H1 (cell line): ENCODE measurements at places on chromosomes 3 and 15.

DNA sequence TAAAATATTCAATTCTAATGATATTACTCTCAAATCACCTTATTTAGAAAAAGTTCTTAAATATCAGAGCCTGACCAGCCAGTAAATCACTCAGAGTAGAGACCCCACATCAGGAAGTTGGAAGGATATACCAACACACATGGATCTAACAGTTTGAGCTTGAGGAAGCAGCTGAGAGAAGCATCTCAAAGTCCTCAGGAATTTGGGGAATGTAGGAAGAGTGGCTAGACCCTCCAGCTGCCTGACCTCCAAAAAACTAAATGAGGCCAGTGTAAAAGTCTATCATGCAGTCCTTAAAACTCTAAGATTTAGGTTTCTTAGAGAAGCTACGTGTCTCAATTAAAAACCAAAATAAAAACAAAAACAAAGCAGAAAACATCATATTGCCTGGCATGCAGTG is 55.4 kb downstream of the SETD2 start:
- peaks cover 2% of the 10 kb centered on the region; the same call in 1 of the 2 replicates for H3K4me1 ChIP-seq
- no peak for DNase-seq
- 0 out of 2 replicates have a peak, but pooled peaks cover 3% of the 10 kb centered on the region for H3K36me3 ChIP-seq
- H3K27me3 ChIP-seq: no peaks in the 10 kb centered on the region

DNA sequence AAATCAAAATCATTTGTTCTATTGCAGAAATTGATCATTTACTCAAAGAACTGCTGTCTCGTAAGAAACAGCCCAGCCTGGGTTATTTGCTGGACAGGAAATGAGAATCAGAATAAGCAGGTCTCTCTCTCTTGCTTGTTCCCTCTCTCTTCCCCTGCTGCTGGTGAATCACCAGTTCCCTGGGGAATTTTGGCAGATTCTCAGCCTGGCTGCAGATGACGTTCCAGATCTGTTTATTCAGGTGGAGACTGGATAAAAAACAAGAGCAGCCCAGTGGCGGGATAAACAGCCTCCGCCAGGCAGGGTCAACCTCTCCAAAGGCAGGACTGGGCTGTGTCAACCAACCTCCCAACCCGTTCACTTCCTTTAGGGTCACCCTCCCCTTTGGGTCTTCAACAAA is 72.1 kb downstream of the LRIG1 start:
- no peak overlapping the region for H3K4me3 ChIP-seq
- no peaks in the 10 kb centered on the region; the same call in 1 of the 2 replicates for H3K4me1 ChIP-seq
- no peak for DNase-seq
- H3K27ac ChIP-seq: no peak overlapping the region

GRCh38 chr15:66417736-66418135 is 31.0 kb downstream of the MAP2K1 start:
- no peak overlapping the region for H3K27ac ChIP-seq
- peaks cover 13% of the 10 kb centered on the region for H3K4me1 ChIP-seq
- no peak overlapping the region for H3K4me3 ChIP-seq
- H3K36me3 ChIP-seq: no peaks in the 10 kb centered on the region
- H3K27me3 ChIP-seq: no peaks in the 10 kb centered on the region

DNA sequence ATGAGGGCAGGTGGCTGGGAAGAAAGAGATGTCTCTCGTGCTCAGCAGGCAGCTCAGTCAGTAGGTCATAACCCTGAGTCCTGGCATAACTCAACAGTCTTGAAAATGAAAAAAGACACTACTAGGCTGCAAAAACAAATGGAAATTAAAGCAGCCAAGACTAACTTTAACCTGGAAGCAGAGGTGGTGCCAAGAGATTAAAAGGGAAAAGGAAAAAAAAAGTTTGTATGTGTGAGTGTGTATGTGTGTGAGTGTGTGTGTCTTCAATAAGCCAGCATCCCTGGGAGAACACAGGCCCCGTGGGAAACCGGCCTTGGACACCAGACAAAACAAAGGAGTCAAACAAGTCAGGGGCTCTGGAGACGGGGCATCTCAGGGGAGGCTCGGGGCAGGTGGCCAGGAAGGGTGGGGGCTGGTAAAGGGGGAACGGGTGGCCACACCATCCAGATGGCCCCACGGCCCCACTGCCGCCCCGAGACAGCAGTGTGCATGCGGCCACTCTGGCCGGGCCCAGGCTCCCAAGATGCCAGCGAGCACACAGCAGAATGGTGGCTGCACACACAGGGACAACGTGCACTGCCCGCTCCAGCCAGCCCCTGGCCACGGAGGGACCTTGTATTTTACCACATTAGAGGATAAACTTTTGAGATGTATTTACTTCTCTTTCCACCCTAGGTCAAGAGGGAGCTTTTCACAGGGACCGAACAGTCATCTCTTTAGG is 23.8 kb downstream of the CYFIP1 start:
- peaks cover 43% of the 10 kb centered on the region for H3K27me3 ChIP-seq
- no peak overlapping the region for H3K27ac ChIP-seq
- H3K4me3 ChIP-seq: no peak overlapping the region
- H3K4me1 ChIP-seq: peaks cover 6% of the 10 kb centered on the region; the same call in 1 of the 2 replicates
- no peak for DNase-seq
- no peaks in the 10 kb centered on the region for H3K36me3 ChIP-seq

DNA sequence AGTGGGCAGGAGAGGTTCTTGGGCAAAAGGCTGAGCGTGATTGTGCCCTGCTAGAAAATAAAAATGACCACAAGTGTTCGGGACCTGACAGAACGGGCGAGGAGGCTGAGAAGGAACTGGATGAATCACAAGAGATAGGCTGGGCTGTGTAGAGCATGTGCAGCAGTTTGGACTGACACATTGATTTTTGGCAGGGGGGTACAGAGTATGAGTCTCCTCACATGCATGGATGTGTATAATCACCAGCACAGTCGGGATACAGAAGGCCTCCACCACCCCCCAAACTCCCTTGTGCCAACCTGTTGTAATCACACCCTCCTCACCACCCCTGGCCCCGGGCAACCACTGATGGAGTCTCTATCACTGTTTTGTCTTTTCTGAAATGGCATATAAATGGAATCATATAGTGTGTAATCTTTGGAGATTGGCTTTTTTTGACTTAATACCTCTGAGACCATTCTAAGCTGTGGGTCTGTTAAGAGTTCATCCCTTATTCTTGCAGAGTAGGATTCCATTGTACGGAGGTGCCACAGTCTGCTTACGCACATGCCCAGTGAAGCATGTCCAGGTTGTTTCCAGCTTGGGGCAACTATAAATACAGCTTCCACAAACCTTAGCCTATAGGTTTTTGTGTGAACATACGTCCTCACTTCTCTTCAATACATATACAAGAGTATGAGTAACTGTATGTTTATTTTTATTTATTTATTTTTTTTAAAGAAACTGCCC is 438.8 kb downstream of the FOXP1 start:
- DNase-seq: no peak
- no peak overlapping the region for H3K4me3 ChIP-seq
- no peaks in the 10 kb centered on the region for H3K36me3 ChIP-seq
- H3K27ac ChIP-seq: no peak overlapping the region
- H3K27me3 ChIP-seq: no peaks in the 10 kb centered on the region
- peaks cover 7% of the 10 kb centered on the region for H3K4me1 ChIP-seq

DNA sequence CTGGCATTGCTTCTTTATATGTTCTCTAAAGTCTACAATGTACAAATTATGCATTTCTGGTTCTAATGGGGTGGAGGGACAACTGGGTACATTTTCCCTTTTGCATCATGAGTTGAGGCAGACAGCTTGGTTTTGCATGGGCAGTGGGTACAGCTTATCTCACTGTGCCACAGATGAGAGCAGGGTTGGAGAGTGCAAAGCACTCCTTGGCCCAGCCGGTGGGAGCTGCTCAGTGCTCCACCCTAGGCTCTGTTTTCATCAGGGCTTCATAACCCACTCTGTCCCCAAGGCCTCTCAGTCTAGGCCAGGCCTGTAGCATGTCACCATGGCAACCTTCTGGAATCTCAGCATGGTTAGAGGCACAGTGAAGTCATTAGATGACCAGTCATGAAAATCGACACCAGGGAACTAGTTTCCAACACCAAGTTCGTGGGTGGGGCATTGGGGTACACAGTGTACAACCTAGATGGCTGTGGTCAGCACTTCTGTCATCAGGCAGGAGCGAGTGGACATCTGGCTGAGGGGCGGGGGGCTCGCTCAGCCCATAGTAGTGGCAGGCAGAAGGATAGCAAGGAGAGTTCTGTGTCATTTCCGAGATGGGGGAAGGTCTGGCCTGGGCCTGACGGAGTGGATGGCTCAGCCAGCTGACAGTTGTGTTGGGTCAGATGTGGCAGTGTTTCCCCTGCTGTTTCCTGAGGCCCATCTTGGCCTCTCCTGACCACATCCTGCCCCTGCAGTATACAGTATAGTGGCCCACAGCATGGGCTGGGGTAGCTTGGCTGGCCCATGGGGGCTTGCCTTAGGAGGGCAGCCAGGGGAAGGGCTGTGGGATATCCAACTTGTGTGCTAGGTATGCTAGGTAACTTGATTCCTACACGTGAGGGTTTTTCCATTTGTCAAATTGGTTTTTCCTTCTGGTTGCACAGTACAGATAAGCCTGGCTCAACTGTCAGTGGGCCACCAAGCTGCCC is 75.7 kb upstream of the PRR23C start:
- H3K27ac ChIP-seq: no peak overlapping the region
- DNase-seq: no peak
- H3K36me3 ChIP-seq: no peaks in the 10 kb centered on the region

- H3K27ac ChIP-seq: no peak overlapping the region
- peaks cover 8% of the 10 kb centered on the region for H3K4me1 ChIP-seq
- H3K4me3 ChIP-seq: no peak overlapping the region
- no peaks in the 10 kb centered on the region for H3K36me3 ChIP-seq
Measured at GRCh38 chr15:80870893-80871292, 91.7 kb downstream of the CEMIP start.

DNA sequence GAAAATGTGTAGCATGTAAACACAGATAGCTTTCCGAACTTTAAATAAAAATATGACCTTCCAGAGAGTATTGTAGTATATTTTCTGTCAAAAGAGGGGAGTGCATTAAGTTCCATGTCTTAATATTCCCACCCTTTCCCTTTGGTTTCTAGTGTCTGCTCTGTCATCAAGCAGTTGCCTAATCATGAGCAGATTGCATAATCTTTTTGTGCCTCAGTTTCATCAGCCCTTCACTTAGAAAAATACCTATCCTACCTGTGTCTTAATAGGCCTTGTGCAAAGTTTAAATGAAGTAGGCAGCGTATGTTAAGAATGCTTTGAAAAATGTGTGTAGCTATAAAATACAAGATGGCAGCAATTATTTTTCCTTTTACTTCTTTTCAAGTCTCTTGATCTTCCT is 52.8 kb downstream of the CALML4 start:
- no peak overlapping the region for H3K4me3 ChIP-seq
- no peaks in the 10 kb centered on the region for H3K36me3 ChIP-seq
- no peak overlapping the region for H3K27ac ChIP-seq
- no peaks in the 10 kb centered on the region for H3K4me1 ChIP-seq
- DNase-seq: no peak

DNA sequence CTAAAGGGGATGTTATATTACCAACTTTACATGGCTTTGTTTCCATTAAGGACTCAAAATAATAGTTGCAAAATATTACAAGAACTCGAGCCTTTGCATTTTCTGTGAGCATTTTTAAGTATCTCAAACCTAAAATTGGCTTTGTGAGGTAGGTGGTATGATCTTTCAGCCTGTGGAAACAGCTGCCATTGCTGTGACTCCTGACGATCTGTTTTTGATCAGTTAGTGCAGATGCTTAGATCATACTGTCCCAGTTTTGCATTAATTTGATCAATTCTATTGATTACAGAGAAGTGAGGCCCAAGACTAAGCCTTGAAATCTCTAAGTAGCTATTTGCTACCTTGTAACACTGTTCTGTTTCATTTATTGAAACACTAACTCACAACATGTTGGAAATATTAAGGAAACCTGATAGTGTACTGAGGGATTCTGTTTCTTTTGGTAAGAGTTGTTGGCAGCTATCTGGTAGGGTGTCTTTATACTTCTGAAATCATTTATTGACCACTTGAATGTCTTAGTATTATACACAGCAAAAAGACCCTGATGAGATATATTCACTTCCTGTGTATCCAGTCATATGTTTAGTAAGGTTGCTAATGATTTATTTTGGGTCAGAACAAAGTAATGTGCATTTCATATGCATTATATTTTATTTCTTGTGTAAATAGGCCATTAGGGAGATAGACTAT is 14.8 kb downstream of the SKIL start:
- no peak overlapping the region for H3K4me3 ChIP-seq
- H3K27me3 ChIP-seq: no peaks in the 10 kb centered on the region
- H3K27ac ChIP-seq: no peak overlapping the region
- no peak for DNase-seq
- peaks cover 3% of the 10 kb centered on the region; the same call in 1 of the 2 replicates for H3K36me3 ChIP-seq
- no peaks in the 10 kb centered on the region for H3K4me1 ChIP-seq

DNA sequence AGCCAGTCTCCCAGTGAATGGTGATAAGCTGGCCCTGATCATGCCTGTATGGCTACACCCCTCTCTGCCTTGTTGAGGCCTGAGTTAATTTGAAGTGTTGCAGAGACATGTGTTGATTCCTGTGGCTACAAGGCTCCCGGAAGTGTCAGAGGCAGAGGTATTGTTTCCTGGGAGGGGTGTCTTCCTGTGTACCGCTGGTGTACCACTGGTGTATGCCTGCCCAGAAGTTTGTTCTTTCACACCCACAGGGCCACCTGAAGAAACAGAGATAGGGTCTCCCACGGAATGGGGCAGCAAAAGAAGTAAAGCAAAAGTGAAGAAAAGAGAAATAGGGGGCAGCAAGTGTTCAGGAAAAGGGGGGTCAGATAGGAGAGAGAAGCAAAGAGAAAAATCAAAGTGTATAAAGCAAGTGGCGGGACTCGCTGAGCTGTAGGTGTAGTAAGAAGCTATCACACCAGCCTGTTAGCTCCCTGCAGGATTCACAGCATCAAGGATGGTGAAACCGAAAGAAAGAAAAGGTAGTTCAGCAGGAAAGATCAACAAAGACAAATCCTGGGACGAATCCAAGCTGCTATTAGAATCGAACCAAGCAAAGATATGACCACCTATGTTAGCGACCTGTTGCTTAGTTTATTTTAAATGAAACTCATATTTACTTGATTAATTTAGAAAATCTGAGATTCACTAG is 36.6 kb upstream of the CD47 start:
- no peaks in the 10 kb centered on the region for H3K36me3 ChIP-seq
- no peak overlapping the region for H3K4me3 ChIP-seq
- H3K27ac ChIP-seq: no peak overlapping the region
- DNase-seq: no peak

DNA sequence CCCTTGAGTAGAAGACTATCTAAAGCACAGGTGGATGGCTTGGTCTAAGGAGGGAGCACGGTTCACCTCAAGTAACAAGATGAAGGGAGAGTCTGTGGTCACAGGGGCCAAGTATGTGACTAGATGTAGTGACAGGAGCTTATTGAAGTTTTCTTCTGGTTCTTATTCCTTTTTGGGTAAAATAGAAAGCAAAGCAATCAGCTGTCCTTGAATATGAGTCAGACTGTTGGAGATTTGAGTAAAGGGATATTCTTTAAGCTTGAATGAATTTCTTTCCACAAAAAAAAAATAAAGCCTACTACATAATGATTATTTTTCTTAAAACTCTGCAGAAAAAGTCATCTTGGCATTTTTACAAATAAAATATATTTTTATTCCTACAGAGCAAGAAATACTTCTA is 1.5 kb upstream of the CNTN6 start:
- no peak overlapping the region for H3K4me3 ChIP-seq
- H3K27me3 ChIP-seq: no peaks in the 10 kb centered on the region
- H3K4me1 ChIP-seq: no peaks in the 10 kb centered on the region
- no peaks in the 10 kb centered on the region for H3K36me3 ChIP-seq
- DNase-seq: no peak
